ENCODE measurements at places on chromosomes 5 and 9. TPM values are rescaled to one million over a fixed set of nuclear protein-coding genes. Genes with fewer than 3 reads are reported as not detected.

COL27A1 gene
- total RNA-seq: 23.5 TPM

NHP2 gene
- total RNA-seq: 105 TPM

LCN10 gene
- total RNA-seq: 0.32 TPM

NR2F1-AS1 gene
- total RNA-seq: 10.5 TPM

SPINK9 gene
- not detected for total RNA-seq

C1QTNF2 gene
- total RNA-seq: 2.3 TPM

RNF38 gene
- 39.5 TPM for total RNA-seq

BSPRY gene
- 17.9 TPM for total RNA-seq

INSL4 gene
- not detected for total RNA-seq

PCDHB14 gene
- 2.6 TPM for total RNA-seq

VLDLR gene
- total RNA-seq: 20.8 TPM

PCDHGA4 gene
- total RNA-seq: 2.6 TPM

SNCAIP gene
- 2.1 TPM for total RNA-seq

Measured in left lung (tissue), 14 donors.